ENCODE measurements at places on chromosomes 12 and 14.

GRCh38 chr12:9687228-9687627 lies 17.7 kb downstream of the CLEC2D start:
- no peak for DNase-seq

DNA sequence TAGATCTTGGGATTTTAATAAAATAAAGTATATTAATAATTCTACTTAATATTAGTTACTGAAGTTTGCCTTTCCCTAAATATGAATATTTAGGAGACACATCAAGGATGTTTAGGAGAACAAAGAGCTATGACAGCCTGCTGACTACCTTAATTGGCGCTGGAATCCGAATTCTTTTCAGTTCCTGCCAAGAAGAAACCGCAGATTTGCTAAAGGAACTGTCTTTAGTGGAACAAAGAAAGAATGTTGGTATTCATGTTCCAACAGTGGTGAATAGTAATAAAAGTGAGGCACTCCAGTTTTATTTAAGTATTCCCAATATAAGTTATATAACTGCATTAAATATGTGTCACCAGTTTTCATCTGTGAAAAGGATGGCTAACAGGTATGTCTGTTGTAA lies 54.5 kb downstream of the MIS18BP1 start:
- DNase-seq: no peak

- no peak for DNase-seq
Measured at GRCh38 chr12:109925185-109925840, 25.2 kb downstream of the TCHP start.

- no peak for DNase-seq
Measured at GRCh38 chr14:95667249-95667693, 19.0 kb upstream of the TCL1B start.

DNA sequence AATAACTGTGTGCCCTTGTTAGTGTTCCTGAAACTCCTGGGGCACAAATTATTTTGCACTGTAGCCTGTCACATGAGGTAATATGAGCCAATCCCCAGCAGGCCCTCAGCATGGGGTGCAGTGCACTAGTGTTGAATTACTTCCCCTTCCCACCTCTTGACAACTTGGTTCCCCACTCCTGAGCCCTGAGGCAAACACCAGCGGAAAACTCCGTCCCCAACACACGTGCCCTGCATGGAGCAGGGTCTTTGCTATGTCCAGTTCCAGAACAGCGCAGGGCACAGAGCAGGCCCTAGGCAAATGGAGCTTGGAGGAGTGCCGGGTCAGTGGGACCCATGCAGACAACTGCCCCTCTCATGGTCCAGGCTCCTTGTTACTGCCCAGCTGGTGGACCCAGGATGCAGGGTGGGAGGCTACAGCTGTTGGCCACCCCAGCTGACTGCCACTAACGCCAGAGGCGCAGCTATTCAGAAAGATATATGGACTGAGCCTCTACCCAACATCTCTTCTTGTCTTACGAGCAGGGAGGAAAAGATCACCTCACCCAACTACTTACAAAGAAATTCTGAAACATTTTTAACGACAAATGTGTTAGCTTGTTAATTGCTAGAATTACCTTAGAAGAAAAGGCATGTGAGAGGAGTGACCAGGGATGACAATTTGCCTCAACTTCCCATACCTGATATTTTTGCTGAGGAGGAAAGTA lies 71.6 kb downstream of the NT5DC3 start:
- DNase-seq: no peak

DNA sequence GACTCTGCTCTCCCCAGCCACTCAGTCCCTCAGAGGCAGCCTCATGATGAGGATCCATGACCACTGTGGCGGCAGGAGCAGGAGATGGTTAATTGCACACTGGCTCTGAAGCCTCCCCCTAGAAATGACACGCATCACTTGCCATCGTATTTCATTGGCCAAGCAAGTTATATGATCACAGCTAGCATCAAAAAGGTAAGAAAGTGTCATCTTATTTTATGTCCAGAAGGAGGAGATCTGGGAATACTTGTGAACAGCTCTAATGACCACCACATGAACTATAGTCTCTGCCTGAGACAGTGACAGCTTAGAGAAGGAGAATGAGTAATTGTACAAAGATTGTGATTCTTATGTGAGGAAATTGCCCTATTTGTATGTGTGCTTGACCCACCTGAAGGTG lies 363.4 kb downstream of the NUAK1 start:
- DNase-seq: no peak

- no peak for DNase-seq
Measured at GRCh38 chr12:64494998-64495729, 43.2 kb downstream of the TBK1 start.

DNA sequence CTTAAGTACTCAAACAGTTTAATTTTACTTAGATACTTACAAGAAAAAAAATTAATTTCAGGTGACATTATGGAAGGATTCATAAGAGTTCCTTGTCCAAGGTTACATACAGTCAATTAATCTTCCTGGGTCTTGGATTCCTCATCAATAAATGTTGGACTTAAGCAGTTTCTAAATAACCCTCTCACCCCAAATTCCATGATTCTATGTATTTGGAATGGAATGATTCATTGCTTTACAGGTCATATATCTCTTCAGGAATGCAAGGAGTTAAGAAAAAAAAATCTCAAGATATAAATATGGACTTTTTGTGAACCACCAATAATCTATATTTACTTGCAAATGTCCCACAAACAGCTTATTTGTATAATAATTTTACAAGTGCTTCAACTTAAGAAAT lies 84.2 kb upstream of the BMP4 start:
- DNase-seq: no peak

DNA sequence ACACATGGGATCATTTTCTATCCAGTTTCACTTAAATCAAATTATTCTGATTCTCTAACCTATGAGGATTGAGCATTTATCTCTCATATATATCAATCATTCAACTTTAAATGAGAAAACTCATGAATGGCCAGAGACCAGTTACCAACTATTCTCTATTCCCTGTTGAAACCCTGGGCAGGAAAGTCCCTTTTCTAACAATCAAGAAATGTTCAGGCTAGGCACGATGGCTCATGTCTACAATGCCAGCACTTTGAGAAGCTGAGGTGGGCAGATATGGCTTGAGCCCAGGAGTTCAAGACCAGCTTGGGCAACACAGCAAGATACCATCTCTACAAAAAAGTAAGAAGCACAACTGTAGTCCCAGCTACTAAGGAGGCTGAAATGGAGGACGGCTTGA lies 18.0 kb downstream of the FMNL3 start:
- no peak for DNase-seq

DNA sequence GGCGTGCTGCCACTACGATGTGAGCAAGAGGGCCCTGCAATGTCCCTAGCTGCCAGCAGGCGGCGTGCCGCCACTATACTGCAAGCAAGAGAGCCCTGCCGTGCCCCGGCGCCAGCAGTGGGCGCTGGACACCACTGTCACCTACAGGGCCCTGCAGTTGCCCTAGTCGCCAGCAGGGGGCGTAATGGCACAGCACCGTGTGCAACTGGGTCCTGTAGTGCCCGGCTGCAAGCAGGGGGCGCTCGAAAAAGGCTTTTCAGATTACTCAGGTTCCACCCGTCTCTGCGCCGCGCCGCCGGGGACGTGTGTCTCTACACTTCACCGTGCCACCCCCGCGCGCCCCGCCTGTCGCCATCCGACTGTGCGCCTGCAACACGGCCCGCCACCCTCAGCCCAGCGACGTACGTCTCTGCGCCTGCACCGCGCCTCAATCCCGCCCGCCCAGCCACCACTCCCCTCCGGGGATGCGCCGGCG lies 1356.9 kb downstream of the TMEM121 start:
- peak; percentile 85 for DNase-seq

- DNase-seq: peak; percentile 22
Measured at GRCh38 chr12:116880817-116881324, 370 bp downstream of the HRK start.

All from stimulated activated CD4-positive, alpha-beta T cell treated with anti-CD3 and anti-CD28 coated beads, Interleukin-1b, Interleukin-23, amount 100 ng/mL, for 48 hours (primary cell).